NCI-H1417 (cell line): ENCODE measurements at places on chromosomes 11 and 22.
A peak's percentile ranks its signal among the peaks of the same experiment; 100 is the strongest.

GRCh38 chr11:71563406-71563805, 2.0 kb upstream of the KRTAP5-10 start:
- DNase-seq: no peak

DNA sequence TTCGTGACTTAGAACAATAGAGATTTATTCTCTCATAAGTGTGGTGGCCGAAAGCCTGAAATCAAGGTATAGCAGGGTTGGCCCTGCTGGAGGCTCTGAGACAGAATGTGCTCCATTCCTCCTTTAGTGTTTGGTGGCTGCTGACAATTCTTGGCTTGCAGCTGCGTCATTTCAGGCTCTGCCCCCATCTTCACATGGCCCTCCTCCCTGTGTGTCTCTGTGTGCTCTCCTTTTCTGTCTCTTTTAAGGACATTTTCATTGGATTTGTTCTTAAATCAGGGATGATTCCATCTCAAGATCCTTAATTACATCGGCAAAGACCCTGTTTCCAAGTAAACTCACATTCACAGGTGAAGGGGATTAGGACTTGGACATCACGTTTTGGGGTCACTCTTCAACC, 10.2 kb upstream of the APOL6 start:
- DNase-seq: no peak

- no peak for DNase-seq
Measured at GRCh38 chr22:45072322-45072903, 62.6 kb upstream of the PHF21B start.

DNA sequence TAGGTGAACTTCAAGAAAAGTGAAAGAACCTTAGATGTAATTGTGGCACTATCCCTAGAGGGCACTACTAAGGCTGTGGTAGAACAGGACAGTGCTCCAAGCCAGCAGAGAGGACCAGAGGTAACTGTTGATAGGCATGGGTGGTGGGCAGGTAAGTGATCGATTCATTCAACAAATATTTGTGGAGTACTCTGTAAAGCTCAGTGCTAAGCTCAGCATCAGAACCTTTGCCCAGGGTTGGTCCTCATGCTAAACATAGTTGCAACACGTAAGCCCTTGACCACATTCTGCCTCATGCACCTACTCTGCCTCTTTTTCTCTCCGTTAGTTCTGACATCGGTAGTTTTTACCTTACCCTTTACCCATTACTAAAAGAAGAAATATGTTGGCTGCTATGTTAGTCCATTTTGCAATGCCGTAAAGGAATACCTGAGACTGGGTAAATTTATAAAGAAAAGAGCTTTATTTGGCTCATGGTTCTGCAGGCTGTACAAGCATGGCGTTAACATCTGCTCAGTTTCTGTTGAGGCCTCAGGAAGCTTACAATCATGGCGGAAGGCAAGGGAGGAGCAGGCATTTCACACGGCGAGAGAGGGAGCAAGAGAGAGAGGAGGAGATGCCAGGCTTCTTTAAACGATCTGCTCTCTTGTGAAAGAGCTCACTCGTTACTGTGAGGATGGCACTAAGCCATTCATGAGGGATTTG, 18.4 kb upstream of the NNMT start:
- DNase-seq: no peak

DNA sequence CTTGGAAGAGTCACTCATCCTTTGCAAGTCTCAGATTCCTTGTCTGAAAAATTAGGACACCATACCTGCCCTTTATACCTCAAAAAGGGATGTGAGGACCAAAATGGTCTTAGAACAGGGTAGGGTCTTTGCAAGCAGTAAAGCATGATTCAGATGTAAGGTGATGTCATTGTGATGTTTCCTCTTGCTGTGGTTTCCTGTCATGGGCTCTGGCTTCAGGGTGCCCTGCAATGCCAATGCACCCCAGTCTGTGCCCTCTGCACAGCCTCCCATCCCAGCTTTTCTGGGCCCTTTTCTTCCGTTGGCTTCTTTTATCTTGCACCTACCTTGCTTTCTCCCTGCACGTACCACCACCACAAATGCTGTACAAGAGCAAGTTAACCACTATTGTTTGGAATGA, 87.8 kb upstream of the NNMT start:
- no peak for DNase-seq

DNA sequence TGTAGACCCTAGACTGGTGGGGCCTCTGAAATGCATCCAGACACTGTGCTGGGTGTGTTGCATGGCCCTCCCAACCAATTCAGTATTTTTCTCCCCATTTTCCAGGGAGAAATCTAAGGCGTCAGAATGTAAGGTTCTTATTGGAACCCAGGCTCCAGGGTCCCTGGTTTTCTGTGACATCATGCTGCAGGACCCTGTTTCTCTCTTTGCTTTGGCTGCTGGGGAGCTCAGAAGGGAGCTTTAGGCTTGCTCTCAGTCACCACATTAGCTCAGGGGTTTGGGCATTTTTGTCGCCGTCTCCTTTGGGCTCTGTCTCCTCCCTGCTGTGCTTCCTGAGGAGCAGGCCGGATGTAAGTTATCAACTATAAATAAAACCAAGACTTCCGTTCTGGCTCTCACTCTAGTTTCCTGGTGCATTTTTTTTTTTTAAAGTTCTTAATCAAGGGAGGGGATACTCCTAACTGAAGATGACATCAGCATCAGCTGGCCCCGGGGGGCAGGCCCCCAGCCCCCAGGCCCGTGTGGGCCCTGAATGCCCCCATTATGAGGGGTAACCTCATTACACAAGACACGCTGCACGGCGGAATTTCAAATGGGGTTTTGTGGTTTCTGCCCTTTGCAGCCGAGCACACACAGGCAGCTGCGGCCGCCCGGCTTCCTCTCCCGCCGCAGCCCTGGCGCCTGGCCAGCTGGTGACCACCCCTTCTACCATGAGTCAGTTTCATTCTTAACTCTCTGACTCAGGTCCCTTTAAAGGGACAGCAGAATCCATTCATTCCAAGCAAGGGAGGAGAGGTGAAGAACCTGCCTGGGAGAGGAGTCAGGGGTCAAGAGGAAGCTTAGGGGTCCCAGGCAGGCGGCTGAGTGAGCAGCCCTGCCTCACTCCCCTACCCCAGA, 3.2 kb downstream of the MYEOV start:
- DNase-seq: peak; percentile 37

DNA sequence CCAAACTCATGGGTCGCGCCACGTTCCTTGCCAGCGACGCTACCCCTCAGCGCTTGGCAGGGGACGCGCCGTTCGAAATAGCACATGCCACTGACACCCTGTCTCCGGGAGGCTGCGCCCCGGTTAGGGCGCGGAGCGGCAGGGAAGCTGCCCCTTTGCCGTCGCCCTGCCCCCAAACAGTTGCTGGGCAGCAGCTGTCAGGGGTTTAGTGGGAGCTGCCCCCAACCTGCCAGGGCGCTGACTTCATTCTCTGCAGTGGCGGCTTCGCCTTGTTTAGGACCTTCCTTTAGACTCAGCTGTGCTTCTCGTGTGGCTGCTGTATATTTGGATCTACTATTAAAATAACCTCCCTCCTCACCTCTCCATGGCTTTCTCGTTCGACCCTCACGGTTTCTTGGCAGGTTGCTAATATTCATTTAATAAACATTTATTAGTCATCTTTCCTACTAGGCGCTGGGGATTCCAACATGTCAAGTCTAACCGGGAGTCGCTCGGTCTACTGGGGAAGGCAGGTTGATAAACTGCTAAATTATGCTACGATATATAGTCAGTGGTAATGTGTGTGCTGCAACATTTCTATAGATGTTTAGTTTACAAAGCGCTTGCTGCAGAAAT, 782 bp downstream of the TMEM109 start:
- DNase-seq: peak; percentile 81

GRCh38 chr22:31504282-31504681, 7.9 kb downstream of the SFI1 start:
- DNase-seq: no peak

GRCh38 chr11:334264-334994, 13.8 kb upstream of the IFITM3 start:
- peak; percentile 56 for DNase-seq

GRCh38 chr11:69540118-69541000, 58.9 kb downstream of the LINC01488 start:
- peak; percentile 9 for DNase-seq

- DNase-seq: no peak
Measured at GRCh38 chr11:78595436-78596130, 20.9 kb upstream of the NARS2 start.

- peak; percentile 85 for DNase-seq
Measured at GRCh38 chr11:83836883-83837654, 550.9 kb upstream of the CCDC90B start.

DNA sequence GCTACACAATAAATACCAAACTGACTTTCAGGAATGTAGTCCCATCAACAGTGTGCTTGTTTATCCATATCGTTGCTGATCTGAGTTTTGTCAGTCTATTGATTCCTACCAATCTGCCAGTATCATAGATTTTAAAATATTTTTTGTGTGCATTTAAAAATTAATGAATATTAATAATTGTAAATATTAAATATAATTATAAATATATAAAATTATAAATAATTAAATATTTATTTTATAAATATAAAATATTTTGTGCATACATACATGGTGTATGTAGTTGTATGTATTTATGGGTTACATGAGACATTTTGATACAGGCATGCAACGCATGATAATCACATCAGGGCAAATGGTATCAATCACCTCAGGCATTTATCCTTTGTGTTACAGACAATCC, 53.6 kb downstream of the CUL5 start:
- no peak for DNase-seq

- no peak for DNase-seq
Measured at GRCh38 chr22:23233752-23234408, 53.6 kb downstream of the BCR start.

GRCh38 chr11:64052436-64052835, 16.7 kb downstream of the FLRT1 start:
- no peak for DNase-seq

DNA sequence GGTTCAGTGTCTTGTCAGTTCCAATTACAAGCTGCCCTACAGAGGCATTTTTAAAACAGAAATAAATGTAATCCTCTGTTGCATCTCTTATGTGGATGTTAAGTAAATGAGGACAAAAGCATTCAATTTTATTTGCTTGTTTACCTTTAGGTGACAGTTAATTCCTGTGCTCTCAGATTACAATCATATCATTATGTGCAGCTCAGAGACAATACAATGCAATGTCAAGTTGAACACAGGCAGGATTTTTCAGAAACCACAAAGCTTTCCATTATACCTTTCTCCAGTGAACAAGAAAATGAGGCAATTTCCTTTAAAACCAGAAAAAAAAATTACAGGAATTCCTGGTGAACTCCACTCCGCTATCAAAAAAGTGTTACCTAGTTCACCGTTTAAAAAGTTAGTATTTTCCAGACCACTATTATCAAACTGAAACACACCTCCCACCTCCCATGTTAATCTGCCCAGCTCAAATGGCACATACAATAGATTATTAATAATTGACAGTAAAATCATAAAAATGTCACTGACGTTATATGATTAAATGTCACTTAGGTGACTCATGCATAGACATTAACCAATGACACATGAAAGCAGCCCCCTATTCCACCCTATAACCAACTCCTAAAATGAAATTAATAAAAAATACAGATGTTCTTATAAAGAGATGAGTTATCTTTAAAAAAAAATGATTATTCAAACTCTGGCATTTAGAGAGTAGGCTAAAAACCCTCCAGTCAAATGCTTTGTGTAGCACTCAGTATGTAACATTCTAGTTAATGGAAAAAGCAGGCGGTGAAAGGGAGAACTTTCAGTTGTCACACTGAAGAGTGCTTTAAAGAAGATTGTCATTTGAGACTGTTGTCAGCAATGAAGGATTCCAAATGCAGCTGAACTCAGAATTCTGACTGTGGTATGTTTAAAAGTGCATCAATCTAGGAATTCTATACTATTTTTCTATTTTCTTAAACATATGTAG, 98.6 kb downstream of the MUC15 start:
- DNase-seq: no peak

- DNase-seq: no peak
Measured at GRCh38 chr11:69439127-69439526, 42.3 kb upstream of the LINC01488 start.

GRCh38 chr11:8810540-8811301, 100.3 kb upstream of the AKIP1 start:
- peak; percentile 85 for DNase-seq

GRCh38 chr11:119476666-119477331, 53.8 kb upstream of the THY1 start:
- DNase-seq: no peak

DNA sequence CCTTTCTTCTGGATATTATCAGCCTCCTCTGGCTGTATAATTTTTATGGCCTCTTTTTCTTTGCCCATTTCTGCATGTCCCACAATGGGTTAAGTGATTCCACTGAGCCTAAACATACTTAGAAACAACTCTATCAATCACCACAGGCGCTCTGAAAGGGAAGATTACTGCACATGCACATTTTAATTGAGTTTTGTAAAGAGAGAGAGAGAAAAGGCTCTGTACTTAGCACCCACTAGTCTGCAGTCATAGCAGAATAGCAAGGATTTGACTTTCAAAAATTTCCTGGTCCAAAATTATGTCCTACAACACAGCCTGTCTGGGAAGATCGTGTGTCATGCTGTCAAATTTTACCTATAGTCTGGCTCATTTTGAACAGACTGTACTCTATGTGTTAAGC, 758.5 kb downstream of the OPCML start:
- no peak for DNase-seq

GRCh38 chr11:10076458-10077141, 217.4 kb downstream of the SBF2 start:
- DNase-seq: no peak

- DNase-seq: no peak
Measured at GRCh38 chr11:126193038-126193478, 18.4 kb downstream of the RPUSD4 start.

GRCh38 chr22:28711820-28712777, 29.5 kb downstream of the CHEK2 start:
- DNase-seq: no peak

GRCh38 chr11:59754494-59754858, 700 bp upstream of the STX3 start:
- no peak for DNase-seq

DNA sequence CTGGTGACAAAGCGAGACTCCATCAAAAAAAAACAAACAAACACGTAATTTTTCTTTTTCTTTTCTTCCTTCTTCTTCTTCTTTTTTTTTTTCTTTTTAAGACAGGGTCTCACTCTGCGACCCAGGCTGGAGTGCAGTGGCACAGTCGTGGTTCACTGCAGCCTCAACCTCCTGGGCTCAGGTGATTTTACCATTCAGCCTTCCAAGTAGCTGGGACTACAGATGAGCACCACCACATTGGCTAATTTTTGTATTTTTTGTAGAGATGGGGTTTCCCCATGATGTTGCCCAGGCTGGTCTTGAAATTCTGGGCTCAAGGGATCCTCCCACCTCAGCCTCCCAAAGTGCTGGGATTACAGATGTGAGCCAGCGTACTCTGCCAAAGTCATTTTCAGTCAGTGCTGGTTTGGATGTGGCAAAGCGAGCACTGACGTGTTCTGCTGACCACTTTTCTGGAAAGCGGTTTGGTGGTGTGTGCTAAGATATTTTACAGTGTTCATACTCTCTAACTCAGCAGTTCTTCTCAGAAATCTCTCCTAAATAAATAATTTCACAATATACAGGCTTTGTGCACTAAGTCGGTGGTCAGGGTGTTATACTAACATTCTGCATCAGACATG, 10.7 kb downstream of the FAM118A start:
- DNase-seq: no peak

GRCh38 chr11:3894128-3894731, 38.8 kb downstream of the STIM1 start:
- no peak for DNase-seq
